Ovary (tissue), 10 donors: ENCODE measurements at places on chromosomes 4 and X.
A peak's percentile ranks its signal among the peaks of the same experiment; 100 is the strongest.

GRCh38 chr4:174714393-174715211 lies 114.4 kb downstream of the GLRA3 start:
- no peak for DNase-seq

DNA sequence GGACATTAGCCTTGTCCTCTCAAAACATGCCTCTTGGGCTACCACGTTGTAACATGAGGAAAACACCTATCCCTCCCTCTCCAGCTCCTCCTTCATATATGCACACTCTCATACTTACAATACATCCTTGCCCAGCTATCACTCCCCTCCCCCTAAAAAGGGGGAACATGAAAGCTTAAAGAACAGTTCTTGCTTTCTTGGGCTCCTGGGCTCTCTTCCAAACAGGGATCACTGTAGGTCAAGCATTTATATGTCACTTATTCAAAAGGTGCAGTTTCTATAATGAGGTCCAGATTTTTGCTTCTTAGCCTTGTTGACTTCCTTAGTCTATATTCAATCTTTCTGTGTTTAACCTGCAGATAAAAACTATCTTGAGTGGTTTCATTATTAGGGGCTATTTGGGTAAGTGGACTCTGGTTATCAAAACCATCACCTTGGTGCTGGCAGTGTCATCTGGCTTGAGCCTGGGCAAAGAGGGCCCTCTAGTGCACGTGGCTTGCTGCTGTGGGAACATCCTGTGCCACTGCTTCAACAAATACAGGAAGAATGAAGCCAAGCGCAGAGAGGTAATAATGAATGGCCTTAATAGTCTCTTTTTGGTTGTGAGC lies 119.4 kb downstream of the AKAP4 start:
- peak; percentile 24 for DNase-seq

- DNase-seq = no peak
Measured at GRCh38 chr4:126799416-126799815, 833.3 kb upstream of the INTU start.

DNA sequence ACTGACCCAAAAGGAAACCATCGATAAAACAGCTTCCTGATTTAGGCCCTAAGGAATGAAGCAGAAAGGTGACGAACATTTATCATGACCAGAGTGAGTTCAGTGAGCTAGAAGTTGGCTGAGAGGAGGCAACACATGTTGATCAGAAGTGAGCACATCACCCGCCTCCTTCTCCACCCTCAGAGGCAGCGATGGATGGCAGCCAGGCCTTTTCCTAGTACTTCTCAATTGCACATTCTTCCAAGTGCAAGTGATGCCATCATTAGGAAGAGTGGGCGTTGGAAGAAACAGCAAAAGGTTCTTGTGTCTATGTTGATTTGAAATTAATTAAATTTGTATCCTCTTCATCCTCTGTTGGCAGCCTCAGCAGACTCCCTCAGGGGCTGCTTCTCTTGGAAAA lies 51.7 kb downstream of the TMEM154 start:
- no peak for DNase-seq
